NCI-H1105 treated with DMSO at 0.1 percent for 48 hours (cell line): ENCODE measurements at places on chromosomes 4 and X.

GRCh38 chrX:14013054-14013453 is 16.6 kb downstream of the GEMIN8 start:
- DNase-seq = no peak

DNA sequence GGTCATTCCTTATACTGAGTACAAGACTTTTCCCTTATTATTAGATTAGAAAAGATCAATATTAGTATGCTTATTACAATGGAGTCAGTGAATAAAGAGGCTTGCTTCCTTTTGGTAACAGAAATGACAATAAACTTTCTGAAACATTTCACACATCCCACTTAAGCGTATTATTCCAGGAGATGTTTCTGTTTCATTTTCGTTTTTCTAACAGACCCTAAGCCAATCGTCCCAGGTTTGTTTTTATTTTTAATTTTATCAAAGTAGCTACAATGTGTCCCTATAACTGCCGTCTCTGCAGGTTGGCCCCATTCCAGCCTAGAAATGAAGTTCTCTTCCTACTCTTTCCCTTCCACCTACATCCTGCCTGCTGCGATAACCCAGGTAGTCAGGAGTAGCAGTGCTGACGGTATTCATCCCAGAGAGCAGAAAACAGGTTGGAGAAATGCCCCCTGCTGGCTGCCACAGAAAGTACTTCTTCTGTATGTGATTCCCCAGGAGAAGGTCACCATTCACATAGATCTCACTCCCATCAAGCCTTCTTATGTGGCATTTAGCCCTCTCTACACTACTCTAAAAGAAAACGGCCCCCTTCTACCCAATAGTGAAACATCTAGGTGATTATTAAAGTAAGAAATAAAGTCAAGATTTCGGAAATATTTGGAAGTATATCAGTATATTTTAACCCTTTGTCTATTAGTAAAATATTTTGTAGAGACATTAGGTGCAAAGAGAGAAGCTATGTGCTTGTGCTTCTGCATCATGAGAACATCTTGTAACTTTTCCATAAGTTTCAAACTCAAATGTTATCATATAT is 40.4 kb downstream of the ENPEP start:
- DNase-seq = peak; percentile 60

- DNase-seq = no peak
These were observed 13.8 kb downstream of the KDR start for GRCh38 chr4:55111601-55112000.

GRCh38 chr4:102403116-102403515 is 57.8 kb upstream of the SLC39A8 start:
- DNase-seq = no peak

DNA sequence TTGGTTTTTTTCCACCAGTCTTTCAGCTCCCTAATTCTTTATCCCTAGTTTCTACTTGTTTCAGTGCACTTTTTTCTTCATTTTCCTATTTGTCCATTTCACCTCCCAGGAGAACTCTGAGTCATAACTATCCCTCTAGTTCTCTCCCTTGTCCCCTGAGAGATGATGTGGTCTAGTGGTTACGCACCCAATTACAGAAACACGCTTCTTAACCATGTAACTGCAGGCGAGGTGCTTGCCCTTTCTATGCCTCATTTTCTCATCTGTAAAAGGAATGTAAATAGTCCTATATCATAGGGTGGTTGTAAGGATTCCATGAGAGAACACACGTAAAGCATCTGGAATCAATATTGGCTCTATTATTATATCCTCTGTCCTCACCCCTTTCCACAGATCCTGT is 8.8 kb upstream of the GRPR start:
- DNase-seq = no peak

- no peak for DNase-seq
These were observed 28.5 kb upstream of the XG start for GRCh38 chrX:2723286-2723879.

DNA sequence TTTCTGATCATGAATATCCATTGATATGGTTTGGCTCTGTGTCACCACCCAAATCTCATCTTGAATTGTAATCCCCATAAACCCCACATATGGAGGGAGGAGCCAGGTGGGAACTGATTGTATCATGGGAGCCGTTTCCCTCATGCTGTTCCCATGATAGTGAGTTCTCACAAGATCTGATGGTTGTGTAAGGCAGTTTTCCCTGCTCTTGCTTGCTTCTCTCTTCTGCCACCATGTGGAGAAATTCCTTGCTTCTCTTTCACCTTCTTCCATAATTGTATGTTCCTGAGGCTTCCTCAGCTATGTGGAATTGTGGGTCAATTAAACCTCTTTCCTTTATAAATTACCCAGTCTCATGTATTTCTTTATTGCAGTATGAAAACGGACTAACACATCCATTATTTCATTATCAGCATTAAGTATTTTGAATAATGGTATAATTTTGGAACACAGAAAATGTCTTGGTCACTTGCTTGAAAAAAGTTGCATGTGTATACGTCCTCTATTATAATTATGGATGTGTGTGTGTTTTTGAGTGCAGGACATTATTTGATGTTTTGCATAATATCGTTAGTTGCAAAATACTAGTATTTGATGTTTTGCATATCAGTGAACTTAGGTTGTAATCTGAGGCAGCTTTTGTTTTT is 334.6 kb downstream of the PCDH10 start:
- DNase-seq = no peak

DNA sequence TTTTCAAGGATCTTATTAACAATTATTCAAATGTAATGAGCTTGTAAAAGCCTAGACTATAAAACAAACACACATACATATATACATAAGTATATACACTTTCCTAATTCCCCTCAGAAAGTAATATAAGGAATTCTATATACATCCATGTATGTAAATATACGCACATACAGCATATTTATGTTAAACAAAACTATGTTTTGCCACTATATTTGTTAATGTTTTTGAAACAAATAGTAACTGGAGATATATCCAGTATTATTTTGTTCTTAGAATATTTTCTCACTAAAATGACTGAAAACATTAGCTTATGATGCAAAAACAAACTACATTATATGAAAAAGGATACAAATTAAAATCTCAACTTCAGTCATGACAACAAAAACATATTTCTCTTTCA is 85.1 kb downstream of the FBXO8 start:
- no peak for DNase-seq

GRCh38 chr4:73223258-73223650 is 35.3 kb downstream of the ANKRD17 start:
- DNase-seq = no peak

- DNase-seq = no peak
These were observed 87.8 kb upstream of the BMPR1B start for GRCh38 chr4:94669672-94670664.

DNA sequence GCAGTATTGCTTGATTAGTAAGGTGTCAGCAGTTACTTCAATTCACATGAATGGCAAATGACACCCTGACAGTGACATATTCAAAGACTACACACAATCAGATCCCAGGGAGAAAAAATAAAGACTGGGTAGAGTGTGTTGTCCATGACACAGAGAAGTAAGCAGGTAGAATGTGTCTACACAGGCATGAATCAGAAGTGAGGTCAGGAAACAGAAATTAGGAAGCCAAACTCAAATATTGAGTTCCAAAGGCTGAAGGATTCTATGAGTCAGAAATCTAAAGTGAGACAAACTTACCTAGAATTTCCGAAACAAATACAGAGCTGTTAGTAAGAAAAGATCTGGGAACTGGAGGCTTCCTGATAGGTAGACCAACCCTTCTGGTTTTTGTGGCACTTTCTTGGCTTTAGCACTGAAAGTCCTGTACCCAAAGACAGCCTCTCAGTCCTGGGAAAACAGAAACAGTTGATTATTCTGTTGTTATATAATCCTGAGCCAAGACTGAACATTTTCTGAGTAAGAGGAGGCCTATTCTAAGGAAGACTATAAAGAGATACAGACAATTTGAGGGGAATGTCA is 24.3 kb upstream of the GLRA2 start:
- DNase-seq = no peak

- DNase-seq = no peak
These were observed 379.3 kb downstream of the PPP3CA start for GRCh38 chr4:100968046-100968445.

DNA sequence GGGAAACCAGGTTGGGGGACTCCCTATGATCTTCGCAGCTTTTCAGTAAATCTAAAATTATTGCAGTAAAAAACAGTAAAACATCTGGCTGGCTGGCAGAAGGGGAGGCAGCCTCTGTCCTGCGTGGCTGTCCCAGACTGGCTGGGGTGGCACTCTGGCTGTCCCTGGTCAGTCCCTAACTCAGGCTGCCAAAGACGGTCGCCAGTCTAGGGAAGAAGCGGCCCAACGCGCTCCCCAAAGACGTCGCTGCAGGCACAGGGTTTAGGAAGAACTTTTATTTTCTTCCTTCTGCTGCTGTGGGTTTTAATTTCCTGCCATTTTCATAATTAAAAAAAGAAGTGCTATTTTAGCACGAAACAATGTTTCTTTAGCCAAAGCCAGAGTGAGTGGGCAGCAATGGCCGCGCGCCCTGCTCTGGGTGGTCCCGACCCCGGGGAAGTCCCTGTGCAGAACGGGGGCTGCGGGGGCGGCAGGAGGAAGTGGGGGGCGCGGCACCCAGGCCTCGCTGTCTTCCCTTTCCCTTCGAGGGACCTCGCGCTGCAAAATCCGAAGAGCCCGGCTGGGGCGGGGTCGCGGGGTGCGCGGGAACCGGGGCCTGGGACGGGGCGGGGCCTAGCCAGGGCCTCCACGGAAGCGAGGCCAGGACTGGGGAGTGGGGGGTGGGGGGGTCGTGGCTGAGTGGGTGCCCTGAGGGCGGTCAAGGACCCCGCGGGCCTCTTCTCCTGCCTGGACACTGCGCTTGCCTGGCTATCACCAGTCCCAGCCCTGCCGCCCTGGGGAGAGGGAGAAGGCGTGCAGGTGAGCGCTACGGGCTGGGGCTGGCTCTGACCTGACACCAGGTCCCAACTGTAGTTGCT is 6.3 kb upstream of the LETM1 start:
- DNase-seq = no peak

DNA sequence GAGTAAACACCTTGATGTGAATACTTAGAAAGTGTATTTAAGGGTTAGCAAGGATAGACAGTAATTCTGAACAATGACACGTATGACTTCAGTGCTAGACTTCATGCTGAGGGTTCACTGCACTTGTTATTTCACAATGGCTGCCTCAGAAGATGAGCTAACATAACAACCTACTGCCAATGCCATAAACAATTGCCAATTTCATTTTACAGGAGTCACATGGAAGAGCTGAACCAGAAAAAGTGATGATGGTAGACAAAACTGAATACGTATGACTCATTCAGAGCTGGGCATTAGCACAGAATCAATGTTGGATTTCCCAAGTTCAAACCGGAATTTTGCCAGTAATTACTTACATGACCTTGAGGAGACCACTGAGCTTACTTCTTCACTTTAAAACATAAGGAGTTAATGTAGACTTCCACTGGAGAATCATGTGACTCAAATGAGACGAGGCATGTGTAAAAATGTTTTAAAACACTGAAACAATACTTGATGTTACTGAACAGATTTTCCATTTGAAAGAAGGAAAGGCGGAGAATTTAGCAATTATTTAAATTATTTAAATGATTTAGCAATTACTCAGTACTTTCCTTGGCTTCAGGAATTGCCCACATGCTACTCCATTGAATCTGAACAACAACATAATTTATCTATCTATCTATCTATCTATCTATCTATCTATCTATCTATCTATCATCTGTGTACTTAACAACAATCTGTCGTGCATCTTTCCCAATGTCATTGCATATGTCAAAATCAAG is 868.5 kb upstream of the SLIT2 start:
- DNase-seq = no peak

- no peak for DNase-seq
These were observed 33.1 kb downstream of the PDK3 start for GRCh38 chrX:24498181-24498580.

DNA sequence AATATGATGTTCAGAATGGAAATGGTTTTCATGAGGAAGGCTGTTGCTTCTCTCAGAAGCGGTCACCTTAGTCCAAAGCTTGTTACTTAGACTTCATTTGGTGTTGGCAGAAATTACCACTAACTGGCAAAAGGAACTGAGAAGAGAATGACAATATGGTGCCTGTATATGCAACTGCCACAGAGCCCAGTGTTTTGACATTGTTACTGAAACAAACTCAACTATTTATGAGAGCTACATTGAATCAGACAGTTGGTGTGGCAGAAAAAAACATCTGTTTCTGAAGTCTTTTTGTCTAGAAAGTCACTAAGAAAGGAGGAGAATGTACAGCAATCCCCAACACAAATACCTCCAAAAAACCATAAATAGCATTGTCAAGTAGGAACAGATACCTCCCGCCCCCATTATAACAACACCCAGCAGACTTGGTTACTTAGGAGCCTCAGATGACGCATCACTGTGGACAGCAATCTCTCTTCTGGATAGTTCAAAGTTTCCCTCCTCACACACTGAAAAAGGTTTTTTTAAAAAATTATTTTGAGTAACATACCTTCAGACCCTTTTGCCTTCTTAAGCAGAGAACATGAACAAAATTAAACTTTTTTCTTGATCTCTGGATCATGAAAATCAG is 92.2 kb downstream of the MAML3 start:
- no peak for DNase-seq

DNA sequence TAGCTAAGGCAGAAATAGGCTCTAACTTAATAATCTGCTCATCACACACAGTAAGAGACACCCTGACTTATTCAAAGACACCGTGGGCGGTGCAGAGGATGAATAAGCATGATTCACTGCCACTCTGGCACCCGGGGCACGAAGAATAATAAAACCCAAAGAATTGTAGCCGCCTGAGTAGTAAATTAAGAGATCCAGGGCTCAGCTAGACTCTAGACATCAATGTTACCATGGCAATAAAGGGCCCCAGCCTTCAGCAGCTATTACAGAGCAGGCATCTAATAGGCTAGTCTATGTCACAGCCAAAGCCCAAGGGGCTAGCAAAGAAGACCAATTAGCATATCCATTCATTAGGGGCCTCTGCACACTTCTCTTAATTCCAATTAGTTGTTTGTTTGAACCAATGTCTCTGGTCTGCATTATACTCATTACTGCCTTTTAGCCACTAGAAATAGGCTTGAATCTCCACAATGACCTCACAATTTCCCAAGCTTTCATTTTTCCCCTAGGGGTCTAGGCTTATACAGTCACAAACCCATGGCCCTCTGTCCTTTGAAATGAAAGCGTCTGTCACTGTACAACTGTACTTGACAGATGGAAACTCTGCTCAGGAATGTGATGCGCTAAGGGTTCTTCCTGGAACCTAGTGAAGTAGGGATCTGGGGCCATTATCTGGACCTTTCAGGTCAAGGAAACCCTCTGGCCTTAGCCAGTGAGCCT is 3.0 kb upstream of the ATP1B4 start:
- peak; percentile 18 for DNase-seq

GRCh38 chr4:87835197-87835596 is 2.4 kb downstream of the MEPE start:
- no peak for DNase-seq

- DNase-seq = no peak
These were observed 76.3 kb upstream of the STIM2 start for GRCh38 chr4:26784207-26784865.

GRCh38 chrX:121179972-121180371 is 132.6 kb downstream of the GLUD2 start:
- DNase-seq = peak; percentile 34

GRCh38 chrX:24231641-24232179 is 82.2 kb downstream of the SUPT20HL2 start:
- no peak for DNase-seq
